Osteoblast (primary cell): ENCODE measurements at places on chromosomes 11 and 22. TPM values are rescaled to one million over a fixed set of nuclear protein-coding genes. Genes with fewer than 3 reads are reported as not detected.

SLC35E4 gene
- total RNA-seq, result 13.0 TPM in 2 replicates

TNRC6B gene
- 26.4 and 33.9 TPM in 2 replicates for total RNA-seq

KREMEN1 gene
- 6.5 and 7.7 TPM in 2 replicates for total RNA-seq

GRCh38 chr22:36365020-36365411 lies 22.8 kb downstream of the MYH9 start:
- DNase-seq, result peak; percentile 94

DNA sequence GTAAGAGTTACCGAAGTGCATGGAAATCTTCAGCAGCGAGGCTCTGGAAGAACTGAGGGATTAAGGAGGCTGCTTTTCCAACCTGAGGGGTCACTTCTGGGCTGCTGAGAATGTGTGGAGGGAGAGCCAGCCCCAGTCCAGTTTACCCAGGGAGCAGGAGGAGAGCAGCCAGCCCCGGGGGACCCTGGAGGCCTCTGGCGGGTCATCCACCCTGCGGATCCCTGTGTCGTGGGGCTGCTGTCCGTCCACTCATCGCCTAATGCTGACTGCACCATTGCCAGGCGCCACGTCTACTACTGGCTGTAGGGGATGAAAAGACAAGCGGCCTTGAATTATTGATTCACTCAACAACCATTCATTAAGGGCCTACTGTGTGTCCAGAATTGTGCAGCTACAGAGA lies 228.7 kb upstream of the TBCEL start:
- no peak for DNase-seq

DNA sequence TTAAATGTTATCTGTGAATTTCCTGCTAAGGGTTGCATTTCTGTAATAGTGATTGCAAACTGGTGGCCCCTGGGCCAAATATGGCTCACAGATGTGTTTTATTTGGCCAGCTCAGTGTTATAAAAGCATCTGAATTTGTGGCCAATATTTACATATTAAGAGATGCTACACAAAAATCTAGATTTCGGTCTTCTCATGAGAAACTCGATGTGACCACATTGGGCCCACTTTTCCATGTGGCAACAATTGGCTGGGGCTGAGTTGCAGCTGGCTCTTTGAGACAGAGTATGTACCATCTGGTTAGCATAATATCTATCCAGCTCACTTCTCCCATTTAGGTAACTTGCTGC lies 244.5 kb upstream of the POU2AF2 start:
- no peak for DNase-seq

GRCh38 chr22:28017558-28017820 lies 98.4 kb upstream of the PITPNB start:
- peak; percentile 54 for DNase-seq

GRCh38 chr22:43110927-43111623 lies 525 bp downstream of the BIK start:
- peak; percentile 83 for DNase-seq

DNA sequence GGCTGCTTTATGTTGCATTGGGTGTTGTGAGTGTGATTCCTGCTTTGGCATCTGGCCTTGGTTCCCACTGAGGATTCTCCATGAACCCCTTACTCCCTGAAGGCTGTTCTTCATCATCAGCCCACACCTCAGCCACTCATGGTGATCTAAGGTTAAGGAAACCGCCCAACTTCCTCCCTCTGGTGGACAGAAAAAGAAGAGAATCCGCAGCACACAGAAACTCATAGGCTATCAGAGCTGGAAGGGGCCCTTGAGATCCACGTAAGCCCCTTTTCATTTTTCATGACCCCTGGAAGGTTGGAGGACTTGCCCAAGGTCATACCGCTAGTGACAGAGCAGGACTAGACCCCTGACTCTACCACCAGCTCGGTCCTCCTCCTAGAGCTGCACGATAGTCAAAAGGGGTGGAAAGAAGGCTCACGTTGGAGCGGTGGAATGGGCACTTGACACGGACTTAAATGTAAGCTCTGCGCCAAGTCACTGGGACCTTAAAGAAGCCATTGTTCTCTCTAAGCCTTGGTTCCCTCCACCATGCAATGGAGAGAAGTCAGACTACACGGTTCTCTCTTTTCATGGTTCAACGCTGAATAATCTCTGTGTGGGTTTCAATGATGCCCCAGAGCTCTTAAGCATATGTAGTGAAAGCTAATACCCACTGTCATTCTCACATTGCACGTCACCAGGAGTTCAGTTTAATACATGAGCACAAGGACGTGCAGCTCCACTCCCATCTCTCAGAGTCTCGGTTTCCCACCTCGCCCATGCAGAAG lies 83.6 kb upstream of the CRTAM start:
- DNase-seq, result no peak

RSF1 gene
- total RNA-seq, result 36.9 and 41.8 TPM in 2 replicates

DNA sequence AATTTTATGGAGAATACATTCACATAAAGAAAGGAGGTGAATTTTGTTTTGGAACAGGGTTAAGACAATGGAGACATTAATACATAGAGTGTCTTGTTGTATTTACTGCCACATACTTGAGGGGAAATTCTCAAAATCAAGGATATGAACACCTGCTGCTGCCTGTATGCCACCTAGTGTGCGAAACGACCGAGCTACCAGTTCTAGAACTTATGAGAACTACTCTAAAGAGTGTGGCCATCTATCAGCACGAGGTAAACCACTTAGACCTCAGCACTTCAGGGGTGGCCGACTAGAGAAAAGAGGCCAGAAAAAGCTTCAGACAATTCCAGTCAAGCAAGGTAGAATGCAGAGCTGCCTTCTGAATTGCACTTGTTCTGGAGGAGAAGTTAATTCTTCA lies 1.5 kb upstream of the AGBL2 start:
- no peak for DNase-seq

DNA sequence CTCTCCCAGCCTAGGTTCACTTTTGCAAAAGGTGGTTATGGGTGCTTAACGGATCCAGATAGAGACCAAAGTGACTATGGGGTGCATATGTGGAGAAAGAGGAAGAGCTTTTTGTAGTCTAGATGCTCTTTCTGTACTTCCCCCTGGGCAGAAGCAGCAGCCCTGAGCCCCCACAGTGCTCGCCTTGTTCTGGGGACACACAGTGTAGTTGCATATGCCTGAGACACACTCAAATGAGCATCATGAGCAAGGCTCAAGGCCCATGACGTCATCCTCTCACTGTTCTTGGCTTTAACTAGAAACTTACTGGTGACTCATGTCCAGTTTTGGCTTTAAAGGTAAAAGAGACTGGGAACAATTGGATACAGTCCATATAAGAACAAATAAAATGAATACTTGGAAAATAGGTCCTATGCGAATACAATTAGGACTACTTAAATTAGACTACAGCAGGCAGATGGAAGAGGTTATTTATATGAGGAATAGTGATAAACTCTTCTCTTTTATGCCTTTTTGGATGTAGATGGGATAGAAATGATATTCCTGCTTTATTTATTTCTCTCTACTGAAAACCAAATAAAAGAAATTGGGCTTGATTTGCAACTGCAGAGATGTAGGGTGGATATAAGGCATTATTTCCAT lies 20.1 kb upstream of the PEX26 start:
- peak; percentile 97 for DNase-seq

- DNase-seq, result no peak
Observed at GRCh38 chr11:47534704-47535251, 18.2 kb downstream of the CELF1 start.

DNA sequence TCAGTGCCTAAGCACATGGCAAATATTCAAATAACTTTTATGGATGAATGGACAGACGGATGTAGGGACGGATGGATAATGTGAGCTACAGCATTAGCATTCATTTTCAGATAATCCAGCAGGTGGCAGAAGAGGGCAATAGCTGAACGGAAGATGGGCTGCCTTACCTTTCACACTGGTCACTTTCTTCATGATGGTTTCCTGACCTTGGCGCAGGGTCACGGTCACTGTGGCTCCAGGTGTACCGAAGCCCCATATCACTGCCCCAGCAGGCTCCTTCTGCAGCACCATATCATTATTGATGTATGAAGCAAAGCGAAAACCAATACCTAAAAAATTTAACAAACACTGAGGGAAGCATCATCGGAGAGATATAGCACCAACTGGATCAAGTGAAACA lies 4.3 kb downstream of the SIAE start:
- no peak for DNase-seq

DBX1 gene
- total RNA-seq, result not detected in 2 replicates

DNA sequence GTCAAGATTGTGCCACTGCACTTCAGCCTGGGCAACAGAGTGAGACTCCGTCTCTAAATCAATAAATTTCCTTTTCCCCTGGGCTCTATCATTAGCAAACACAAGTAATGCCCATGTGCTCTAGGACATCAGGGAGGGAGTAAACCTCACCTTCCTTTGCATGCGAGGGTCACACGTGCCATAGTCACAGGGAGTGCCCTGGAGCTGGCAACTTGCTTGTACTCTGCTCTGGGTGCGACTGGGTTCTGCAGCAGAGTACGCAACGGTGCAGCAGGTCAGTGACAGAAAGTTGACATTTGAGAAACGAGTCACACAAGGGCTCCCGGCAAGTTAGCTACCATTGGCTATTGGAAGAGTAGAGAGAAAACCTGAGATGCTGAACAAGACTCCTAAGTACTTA lies 32.6 kb upstream of the CHKA start:
- no peak for DNase-seq

C11orf52 gene
- total RNA-seq, result 1.2 and 1.4 TPM in 2 replicates

KDM4D gene
- 0.72 and 0.88 TPM in 2 replicates for total RNA-seq

DNA sequence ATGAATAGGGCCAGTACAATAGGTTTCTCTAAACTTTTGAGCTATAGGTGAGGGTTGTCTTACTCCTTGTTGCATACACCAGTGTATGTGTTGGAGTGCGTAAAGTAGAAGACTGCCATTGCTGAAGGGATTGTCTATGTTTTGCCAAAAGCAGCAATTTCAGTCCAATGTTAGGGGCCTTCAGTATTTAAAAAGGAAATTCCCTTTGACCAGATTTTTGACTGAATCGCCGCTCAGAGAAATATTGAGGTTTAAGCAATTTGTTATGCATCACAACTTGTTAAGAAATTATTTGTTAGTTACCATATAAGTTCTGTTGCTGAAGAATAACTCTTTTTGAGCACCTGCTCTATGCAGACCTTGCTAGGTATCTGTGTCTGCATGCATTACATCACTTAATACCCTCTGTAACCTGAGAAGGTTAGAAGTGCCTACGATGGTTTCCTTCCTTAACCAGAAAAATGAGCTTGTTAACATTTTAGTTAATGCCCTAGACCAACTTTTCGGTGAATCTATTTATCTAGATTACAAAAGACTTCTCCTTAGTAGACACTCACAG lies 33.9 kb downstream of the MMP20 start:
- DNase-seq, result no peak

PVALB gene
- not detected in 2 replicates for total RNA-seq

OTOG gene
- not detected in 2 replicates for total RNA-seq

DNA sequence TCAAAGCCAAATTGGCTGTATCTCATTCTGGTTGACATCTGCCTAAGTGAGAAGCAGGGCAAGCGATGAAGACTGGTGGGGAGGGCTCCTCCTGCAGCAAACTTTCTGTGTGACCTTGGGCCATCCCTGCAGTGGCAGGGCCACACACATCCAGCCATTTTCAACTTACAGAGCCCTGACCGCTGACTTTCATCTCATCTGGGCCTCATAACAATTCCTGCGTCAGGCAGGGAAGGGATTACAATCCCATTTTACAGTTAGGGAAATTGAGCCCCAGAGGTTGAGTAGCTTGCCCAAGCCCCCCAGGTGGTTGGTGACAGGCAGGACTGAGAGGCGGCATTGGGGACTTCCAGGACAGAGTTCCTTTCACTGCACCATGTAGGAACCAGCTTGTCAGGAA lies 21.9 kb downstream of the TPBGL start:
- peak; percentile 21 for DNase-seq

DNA sequence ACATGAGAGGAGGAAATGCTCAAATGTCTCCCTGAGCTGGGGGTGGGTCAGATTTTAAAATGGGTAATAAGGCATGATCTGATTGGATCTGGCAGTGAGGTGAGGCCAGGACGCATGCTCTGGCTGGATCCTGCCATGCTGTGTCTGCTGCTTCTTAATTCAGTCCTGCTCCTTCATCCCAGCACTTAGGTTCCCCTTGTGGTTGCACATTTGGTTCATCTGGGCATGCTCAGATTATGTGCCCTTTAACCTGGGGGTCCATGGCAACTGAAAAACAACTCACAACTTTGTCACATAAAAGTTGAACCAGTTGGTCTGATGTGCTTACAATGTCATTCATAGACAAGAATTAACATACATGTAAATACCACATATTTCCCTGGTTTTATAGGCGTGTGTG lies 67.9 kb downstream of the PIWIL4 start:
- no peak for DNase-seq

DNA sequence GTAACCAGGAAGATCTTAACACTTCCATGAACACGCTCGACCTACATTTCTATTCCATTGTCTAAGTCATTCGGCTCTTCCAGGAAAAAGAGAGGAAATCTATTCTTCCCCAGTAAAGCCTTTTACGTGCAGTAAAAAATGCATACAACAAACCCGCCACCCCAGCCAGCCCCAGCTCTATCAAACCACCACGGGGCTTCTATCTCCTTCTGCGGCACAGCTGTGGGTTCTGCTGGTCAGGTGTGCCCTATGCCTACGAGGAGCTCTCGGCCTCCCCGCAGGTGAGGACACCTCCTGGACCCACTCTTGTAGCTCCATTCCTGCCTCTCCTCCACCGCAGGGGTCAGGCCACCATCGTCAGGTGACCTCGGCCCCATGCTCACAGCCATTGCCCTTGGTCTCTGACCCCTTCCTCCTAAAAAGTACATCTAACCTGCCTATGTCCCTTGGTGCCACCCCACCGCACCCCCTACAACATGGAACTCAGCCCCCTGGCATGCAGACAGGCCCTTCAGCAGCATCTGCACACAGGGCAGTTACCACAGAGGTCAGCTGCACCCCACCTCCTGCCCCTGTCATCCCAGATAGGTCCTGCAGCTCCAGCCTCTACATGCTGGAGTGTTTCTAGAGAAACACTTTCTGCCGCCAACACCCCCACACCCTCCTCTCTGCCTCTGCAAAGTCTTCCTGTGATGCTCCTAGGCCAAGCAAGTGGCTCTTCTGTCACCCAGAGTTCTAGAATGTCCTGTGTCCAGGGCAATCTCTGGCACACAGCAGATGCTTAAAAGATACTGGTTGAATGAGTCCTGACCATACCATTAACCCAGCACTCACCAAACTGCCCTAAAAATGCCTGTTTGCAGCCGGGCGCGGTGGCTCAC lies 3.1 kb downstream of the DEAF1 start:
- peak; percentile 50 for DNase-seq

- no peak for DNase-seq
Observed at GRCh38 chr11:16352707-16353106, 3.6 kb downstream of the SOX6 start.

DNA sequence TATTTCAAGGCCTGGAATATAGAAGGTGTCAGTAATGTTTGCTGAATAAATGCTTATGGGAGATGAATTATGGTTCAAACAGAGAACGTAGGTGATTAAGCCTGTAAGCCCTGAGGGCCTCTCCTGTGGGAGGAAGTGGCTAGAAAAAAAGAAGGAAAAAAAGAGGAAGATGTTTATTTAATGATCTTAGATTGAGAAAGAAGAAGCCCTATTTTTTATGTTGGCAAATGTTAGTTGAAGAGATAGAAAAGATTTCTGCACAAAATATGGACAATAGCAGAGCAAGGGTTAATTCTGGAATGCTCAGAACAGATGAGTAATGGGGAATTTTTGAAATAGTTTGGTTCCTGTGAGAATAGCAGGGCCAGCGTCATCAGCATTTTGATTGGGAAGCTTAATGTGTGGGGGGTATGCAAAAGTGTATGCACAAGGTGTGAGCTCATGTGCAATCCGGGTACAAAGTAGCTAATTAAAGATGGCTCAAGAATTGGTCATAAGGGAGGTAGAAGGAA lies 95.7 kb downstream of the TEAD1 start:
- no peak for DNase-seq
